Urinary bladder (tissue), 4 donors: ENCODE measurements at places on chromosomes 13 and 19. TPM values are rescaled to one million over a fixed set of nuclear protein-coding genes. Genes with fewer than 3 reads are reported as not detected.

ZNF575 gene
- total RNA-seq: 0.42 TPM

CYP2B6 gene
- total RNA-seq: not detected

DNA sequence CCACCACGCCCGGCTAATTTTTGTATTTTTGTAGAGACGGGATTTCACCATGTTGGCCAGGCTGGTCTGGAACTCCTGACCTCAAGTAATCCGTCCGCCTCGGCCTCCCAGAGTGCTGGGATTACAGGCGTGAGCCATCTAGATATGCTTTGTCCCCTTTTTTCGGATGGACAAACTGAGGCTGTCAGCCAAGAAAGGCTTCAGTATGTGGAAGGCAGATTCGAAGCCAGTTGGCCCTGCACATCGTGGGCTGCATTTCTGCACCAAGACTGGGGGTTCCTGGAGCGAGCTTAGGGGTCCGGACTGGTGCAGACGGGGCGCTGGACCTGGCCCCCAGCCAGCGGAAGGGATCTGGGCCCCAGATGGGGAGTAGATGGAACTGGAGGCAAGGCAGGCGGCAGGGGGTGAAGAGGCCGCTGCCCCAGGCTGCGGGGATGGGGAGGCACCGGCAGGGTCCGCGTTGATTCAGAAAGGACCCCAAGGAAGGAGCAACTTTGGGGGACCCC, 9.7 kb upstream of the JUND start:
- DNase-seq: no peak

- DNase-seq: no peak
These were observed 4.2 kb downstream of the ZSCAN5A start for GRCh38 chr19:56310462-56310861.

GRCh38 chr19:56692206-56692895, 20.8 kb upstream of the ZNF835 start:
- no peak for DNase-seq
